ENCODE measurements at places on chromosomes 3 and 15.

- DNase-seq, result no peak
Observed at GRCh38 chr3:151843275-151843674, 29.4 kb downstream of the AADAC start.

DNA sequence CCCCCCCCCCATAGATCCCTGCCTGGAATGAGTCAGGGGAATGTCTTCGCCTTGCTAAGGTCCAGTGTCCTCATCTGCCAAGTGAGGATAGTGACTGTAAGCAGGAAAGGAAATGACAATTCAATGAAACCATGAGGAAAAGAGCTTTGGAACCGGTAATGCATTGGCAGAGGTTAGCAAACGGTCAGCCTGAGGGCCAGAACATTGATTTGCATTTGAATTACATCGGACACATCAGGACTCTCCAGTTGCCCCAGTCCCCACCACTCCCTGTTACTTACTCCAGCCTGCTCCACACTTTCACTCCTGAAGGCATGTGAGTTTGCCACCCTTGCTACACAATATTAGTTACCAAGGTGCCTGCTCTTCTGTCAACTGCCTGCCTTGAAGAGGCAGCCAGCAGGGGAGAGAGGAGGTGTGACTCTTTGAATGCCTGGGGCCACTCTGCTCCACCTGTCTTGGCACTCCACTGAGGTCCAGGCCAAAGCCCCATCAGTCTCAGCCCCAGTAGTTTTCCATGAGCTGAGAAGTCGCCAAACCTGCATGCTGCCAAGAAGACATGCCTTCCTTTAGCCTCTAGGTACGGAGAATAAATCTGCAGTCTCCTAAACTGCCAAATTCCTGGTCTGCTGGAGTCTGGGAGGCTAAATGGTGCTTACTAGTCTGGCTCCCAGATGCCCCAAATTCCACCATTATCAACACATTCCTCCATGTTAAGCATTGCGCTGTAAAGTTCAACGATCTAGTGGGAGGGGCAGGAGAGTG is 191.7 kb upstream of the TLE3 start:
- DNase-seq, result no peak

- no peak for DNase-seq
Observed at GRCh38 chr15:81754078-81754477, 291.7 kb downstream of the MEX3B start.

DNA sequence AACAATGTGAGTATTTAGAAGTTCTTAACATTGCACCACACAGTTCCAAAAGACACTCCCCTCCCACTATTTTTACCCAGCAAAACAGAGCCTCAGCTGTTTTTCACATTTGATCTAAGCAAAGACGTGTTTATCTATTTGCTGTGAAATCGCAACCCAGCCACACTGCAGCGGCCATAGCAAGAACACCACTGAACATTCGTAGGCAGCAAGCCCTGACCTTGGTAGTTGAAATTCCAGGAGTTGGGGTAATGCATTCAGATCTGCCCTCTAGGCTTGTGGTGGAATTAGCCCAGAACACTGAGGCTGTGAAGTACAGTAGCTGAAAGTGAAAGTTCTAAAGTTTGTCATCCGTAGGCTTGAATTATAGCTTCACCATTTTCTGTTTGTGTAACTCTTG is 17.1 kb upstream of the SLC24A5 start:
- no peak for DNase-seq

- no peak for DNase-seq
Observed at GRCh38 chr3:5568451-5568850, 380.9 kb downstream of the EDEM1 start.

- no peak for DNase-seq
Observed at GRCh38 chr15:70795311-70795665, 31.9 kb upstream of the UACA start.

DNA sequence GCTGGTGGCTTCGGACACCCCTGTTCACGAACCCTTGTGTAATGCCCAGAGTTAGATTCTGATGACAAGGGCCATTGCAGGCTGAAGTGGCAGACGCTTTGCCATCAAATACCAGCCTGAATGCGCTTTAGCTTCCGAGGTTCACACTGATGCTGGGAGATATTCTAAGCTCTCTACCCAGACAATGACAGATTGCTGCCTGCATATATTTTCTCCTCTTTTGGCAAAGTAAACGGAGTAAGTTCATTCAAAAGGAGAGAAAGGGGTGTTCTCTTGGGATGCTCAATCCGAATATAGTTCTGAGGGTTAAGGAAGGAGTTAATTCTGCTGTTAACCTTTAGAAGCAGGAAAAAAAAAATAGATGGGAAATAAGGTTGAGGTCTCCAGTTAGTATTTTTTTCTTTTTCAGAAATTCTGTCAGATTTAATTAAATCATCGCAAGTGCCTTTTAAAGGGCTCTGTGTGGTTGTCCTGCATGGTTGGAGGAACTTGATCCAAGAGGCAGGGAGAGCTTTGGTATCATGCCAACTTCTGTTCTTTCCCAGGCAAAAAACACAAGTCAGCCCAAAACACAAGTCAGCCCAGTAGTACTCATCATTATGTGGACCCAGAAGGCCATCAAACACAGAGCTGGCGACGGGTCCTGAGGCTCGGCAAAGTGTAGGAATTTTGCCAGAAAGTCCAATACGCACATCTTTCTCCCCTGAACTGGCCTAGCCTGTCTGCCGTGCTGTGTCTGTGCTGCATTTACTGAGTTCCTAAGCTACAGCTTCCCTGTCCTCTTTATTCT is 70.9 kb upstream of the ST8SIA2 start:
- DNase-seq, result no peak

DNA sequence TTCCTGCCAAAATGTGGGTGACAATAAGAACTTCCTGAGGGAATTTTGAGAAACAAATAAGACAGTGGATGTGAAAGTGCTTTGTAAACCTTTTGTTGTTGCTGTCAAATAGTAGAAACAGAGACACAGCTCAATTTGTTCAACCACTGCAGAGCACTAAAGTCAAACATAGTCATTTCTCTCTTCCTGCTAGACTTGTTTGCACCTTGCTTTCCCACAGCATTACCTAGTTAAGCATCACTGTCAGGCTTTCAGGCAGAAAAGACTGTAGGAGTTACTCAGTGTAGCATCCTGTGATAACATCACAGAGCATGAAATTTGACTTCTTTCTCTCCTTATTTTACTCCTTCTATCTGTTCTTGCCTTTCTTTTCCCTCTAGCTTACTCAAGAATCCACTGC is 27.1 kb downstream of the SLC12A1 start:
- no peak for DNase-seq

DNA sequence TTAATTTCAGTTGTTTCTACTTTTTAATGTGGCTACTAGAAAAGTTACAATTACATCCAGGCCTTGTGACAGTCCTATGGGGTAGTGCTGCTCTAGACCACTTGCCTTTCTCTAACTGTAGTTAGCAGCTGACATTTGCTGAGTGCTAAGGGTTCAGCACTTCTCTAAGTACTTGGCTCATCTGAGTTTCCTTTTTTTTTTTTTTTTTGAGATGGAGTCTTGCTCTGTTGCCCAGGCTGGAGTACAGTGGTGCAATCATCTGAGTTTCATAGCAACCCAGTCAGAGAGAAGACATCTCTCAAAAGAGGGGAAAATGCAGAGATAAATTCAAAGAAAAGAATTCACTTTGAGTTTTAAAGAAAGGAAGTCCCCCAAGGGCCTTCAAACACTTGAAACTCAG is 130.8 kb downstream of the MYLK start:
- DNase-seq, result no peak

- no peak for DNase-seq
Observed at GRCh38 chr3:128082546-128082945, 30.3 kb downstream of the SEC61A1 start.

- DNase-seq, result peak; percentile 4
Observed at GRCh38 chr15:23642413-23643044, 5.1 kb downstream of the MAGEL2 start.

GRCh38 chr3:22103423-22103822 is 352.4 kb upstream of the ZNF385D start:
- DNase-seq, result no peak

GRCh38 chr3:69998759-69999139 is 784 bp upstream of the SAMMSON start:
- no peak for DNase-seq

GRCh38 chr3:150433347-150433746 is 25.2 kb downstream of the TSC22D2 start:
- DNase-seq, result no peak

DNA sequence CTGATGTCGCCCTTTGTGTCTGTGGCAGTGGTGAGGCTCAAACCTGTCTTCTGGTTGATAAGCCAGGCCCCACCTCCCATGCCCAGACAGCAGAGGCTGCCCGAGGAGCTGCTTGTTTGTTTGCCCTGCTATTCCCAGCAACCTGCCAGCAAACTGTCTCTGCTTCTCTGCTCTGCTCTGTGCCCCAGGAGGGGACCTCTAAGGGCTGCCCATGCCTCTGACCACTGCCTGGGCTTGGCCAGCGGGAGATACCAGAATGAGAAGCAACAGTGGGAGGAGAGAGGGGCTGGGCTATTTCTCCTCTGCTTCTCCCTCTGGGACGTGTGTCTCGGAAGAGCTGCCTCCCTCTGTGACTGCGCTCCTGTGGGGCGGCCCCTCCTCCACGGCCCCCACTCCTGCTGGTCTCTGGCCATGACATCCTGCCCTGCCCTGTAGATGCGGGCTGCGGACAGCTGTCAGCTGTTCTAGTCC is 213.1 kb downstream of the RPLP1 start:
- DNase-seq, result no peak

DNA sequence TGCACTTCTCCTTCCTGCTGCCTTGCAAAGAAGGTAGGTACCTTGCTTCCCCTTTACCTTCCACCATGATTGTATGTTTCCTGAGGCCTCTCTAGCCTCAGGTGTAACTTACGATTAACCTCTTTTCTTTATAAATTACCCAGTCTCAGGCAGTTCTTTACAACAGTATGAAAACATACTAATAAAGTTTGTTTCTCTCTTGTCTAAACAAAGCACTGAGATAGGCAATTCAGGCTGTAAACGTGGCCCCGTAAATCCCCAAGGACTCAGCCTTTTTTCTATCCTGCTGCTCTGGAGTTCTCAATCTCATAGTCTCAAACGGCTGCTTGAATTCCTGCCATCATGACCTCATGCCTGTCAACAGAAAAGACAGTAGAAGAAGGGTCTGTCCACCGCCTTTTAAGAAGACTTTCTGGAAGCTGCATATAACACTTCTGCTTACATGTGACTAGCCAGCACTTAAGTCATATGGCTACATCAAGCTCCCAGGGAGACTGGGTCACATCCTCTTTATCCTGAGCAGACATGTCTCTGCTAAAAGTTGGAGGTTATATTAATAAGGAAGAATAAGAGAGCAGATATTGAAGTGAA is 257.8 kb downstream of the EBLN2 start:
- DNase-seq, result no peak

DNA sequence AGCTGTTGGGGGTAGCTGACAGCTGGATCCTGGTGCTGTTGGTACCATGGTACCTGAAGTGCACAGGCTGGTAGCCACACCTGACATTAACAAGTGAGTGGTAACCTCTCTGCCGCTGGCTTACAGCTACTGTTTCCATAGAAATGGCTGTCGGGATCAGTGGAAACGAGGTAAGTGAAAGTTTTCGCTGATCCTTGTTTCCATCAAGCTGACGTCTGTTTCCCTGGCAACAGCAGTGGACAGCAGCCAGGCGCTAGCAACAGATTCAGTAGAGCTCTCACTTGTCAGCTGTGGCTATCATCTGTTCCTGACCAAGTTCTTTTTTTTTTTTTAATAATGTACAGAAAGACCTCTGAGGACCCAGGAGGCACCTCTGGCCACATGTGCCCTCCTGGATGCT is 166.2 kb downstream of the CHDH start:
- no peak for DNase-seq

- no peak for DNase-seq
Observed at GRCh38 chr15:34085746-34086145, 15.9 kb downstream of the EMC7 start.

DNA sequence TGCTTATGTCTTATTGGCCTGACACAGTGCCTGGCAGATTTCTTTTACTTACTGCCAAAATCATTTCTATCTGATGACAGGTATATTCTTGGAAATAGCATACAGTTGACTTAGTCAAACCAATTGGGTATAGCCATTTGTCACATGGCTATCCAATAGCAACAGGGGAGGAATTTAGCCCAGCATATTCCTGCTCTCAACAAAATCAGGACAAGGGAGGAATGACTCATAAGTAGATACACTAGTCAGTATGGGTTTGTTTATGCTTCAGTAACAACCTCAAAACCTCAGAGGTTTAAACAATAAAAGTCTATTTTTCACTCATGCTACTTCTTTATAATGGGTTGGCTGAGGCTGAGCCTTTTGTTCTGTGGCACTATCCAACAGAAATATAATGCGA is 38.0 kb upstream of the VILL start:
- no peak for DNase-seq

GRCh38 chr15:74523982-74524381 is 17.0 kb upstream of the ARID3B start:
- DNase-seq, result no peak

All from stimulated activated CD4-positive, alpha-beta T cell treated with anti-CD3 and anti-CD28 coated beads, Interleukin-4, amount 100 ng/mL, for 48 hours (primary cell).